Upper lobe of right lung (tissue), 1 donor: ENCODE measurements at places on chromosomes 13 and 19.

DNA sequence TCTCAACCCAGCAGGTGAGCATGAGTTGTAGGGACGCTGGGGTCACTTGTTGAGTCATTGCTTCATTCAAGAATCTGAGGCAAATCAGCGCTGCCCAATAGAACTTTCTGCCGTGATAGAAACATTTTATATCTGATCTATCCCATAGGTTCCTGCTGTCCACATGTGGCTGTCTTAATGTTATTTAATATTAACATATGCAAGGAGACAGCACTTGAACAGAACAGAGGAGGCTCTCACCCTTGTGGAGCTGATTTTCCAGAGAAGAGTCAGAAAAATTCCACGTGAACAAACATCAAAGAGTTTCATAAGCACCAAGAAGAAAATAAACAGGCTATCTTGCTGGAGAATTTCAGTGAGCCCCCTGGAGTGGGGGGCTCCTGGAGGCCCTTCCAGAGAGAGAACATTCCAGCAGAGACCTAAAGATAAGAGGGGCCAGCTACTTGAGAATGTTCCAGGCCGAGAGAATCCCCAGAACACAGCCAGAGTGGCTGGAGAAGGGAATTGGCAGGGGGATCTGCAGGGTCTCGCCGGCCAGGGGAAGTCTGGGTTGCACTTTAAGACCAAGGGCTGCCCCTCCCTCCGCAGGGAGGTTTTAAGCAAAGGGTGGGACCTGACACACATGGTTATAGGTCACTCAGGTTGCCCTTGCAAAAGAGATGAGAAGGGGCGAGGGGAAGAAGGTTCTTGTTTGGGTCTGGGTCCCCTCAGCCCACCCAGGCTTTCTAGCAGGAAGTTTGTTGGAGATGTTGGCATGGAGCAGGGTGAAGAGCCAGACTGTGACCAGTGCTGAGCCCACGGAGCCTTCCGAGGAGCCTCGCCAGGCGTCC is 135.7 kb downstream of the CRYL1 start:
- H3K27me3 ChIP-seq = no peaks in the 10 kb centered on the region
- H3K27ac ChIP-seq = no peak overlapping the region
- DNase-seq = no peak

GRCh38 chr19:41447732-41448332 is 4.9 kb downstream of the ERICH4 start:
- no peak for DNase-seq
- peak overlapping the region; percentile 60 for H3K27ac ChIP-seq
- H3K4me3 ChIP-seq = peak overlapping the region; percentile 32
- no peaks in the 10 kb centered on the region for H3K27me3 ChIP-seq
- no peaks in the 10 kb centered on the region for H3K4me1 ChIP-seq

- no peak for DNase-seq
- no peaks in the 10 kb centered on the region for H3K27me3 ChIP-seq
- H3K36me3 ChIP-seq = no peaks in the 10 kb centered on the region
- no peaks in the 10 kb centered on the region for H3K4me1 ChIP-seq
- no peak overlapping the region for H3K4me3 ChIP-seq
Observed at GRCh38 chr13:39490136-39490535, 112.9 kb downstream of the LHFPL6 start.

DNA sequence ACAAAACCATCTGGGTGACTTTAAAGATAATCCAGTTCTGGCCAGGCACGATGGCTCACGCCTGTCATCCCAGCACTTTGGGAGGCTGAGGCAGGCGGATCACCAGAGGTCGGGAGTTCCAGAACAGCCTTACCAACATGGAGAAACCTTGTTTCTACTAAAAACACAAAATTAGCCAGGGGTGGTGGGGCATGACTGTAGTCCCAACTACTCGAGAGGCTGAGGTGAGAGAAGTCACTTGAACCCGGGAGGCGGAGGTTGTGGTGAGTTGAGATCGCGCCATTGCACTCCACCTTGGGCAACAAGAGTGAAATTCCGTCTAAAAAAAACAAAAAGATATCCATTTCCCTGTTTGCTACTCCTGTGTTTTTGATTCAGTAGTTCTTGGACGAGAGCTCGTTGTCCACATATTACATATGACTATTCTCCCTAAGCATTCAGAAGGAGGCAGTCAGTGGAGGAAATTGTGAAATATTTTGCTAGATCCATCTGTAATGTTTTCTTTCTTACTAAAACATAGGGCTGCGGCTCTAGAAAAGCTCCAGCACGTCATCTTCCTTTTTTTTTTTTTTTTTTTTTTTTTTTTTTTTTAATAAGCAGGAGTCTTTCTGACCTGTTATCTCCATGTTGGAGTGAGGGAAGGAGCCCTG is 33.6 kb downstream of the ZNF701 start:
- no peak overlapping the region for H3K4me3 ChIP-seq
- no peaks in the 10 kb centered on the region for H3K27me3 ChIP-seq

DNA sequence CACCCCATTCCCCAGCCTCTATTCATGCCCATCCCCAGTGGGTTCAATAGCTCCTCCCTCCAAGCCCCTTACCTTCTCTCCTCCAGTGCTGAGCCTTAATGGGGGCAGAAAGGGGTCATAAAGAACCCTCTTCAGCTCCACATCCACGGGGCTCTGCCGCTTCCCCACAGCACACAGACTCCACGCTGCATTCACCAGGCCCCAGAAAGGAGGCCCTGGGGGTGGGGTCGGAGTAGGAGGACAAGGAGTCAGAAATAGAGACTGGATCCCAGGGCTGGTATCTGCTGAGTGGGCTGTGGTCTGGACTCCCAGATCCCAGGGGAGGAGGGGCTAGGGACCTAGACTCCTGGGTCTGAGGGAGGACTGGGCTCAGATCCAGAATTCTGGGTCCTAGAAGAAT is 1.6 kb downstream of the CA11 start:
- no peak for DNase-seq
- H3K4me3 ChIP-seq = no peak overlapping the region
- H3K27ac ChIP-seq = no peak overlapping the region
- no peaks in the 10 kb centered on the region for H3K27me3 ChIP-seq

GRCh38 chr13:40818926-40819325 is 29.5 kb downstream of the SLC25A15 start:
- H3K27ac ChIP-seq = no peak overlapping the region
- no peak overlapping the region for H3K4me3 ChIP-seq
- no peaks in the 10 kb centered on the region for H3K4me1 ChIP-seq
- H3K36me3 ChIP-seq = no peaks in the 10 kb centered on the region
- no peak for DNase-seq
- H3K27me3 ChIP-seq = no peaks in the 10 kb centered on the region

DNA sequence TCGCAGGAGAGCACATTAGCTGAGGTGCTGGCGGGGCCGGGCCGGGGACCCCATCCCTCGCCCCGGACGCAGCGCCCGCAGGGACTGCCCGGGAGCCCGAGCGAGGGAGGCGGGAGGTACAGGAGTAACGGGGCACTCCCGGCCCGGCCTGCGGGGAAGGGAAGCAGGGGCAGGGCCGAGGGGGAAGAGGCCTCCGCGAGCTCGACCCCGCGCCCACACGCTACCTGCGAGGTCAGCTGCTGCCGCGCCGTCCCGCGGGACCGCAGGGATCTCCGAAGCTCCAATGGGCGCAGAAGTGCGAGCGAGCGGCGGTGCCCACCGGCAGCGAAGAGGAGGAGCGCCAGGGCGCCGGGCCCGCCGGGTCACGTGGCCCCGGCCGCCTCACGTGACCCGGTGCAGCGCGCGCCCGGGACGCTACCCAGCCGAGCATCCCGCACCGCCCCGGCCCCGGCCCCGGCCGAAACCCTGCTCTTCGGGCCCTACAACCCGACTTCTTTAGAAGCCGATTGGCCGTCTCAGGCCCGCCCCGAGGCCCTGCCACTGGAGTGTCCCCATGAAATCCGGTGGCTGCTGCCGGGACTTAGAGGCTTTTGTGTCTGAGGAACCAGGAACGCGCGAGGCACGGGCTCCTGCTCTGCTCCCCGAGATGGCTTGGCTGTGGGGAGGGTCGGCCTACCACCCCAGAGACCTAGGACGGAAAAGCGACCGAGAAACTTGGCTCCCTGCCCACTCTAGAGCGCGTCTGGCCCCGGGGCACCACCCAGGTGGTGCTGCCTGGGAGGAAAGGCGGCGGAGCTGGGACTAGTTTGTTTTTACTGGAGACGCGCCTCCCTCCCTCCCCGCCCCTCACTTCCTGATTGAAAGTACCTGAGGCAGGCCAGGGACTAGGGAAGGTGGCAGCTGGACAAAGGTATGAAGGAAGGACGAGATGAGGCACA is at the start of gene RCBTB1:
Gene RCBTB1 (minus strand): TSS at position 339 of the 938 bp plus-strand sequence. CDS start 18,279 bp downstream, outside the sequence.
- H3K4me1 ChIP-seq = peaks cover 12% of the 10 kb centered on the region
- H3K4me3 ChIP-seq = peak within 1 kb of the TSS; percentile 97
- peak within 1 kb of the TSS; percentile 86 for H3K27ac ChIP-seq

DNA sequence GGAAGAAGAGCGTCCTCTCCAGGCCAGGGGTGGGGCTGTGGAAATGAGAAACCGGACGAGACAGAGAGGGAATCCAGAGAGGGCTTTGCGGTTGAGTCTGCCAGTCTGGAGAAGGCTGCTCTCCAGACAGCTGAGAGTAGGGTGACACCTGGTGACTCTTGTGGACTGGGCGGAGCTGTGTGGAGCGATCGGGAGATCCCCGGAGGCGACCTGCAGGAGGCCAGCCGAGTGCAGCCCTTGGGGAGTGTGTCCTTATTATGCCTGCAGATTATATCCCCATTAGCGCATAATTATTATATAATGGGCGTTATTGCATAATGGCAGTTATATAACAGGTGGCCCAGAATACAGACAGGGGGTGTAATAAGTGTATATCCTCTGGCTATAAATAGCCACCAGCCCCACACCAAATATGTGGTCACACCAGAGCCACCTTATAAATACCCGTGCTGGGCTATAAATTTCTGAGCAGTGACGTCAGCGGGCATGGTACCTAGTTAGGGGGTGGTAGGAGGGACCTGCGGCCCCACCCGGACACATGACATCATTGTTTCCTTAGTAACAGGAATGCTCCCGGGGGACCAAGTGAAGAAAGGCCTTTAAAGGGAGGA is 41.2 kb downstream of the NFIX start:
- H3K4me3 ChIP-seq = no peak overlapping the region
- no peaks in the 10 kb centered on the region for H3K36me3 ChIP-seq
- H3K4me1 ChIP-seq = peaks cover 97% of the 10 kb centered on the region
- no peaks in the 10 kb centered on the region for H3K27me3 ChIP-seq
- peak overlapping the region; percentile 78 for H3K27ac ChIP-seq

GRCh38 chr13:104487006-104487405 is 1420.8 kb upstream of the SLC10A2 start:
- no peaks in the 10 kb centered on the region for H3K27me3 ChIP-seq
- H3K36me3 ChIP-seq = no peaks in the 10 kb centered on the region
- DNase-seq = no peak
- H3K4me3 ChIP-seq = no peak overlapping the region

DNA sequence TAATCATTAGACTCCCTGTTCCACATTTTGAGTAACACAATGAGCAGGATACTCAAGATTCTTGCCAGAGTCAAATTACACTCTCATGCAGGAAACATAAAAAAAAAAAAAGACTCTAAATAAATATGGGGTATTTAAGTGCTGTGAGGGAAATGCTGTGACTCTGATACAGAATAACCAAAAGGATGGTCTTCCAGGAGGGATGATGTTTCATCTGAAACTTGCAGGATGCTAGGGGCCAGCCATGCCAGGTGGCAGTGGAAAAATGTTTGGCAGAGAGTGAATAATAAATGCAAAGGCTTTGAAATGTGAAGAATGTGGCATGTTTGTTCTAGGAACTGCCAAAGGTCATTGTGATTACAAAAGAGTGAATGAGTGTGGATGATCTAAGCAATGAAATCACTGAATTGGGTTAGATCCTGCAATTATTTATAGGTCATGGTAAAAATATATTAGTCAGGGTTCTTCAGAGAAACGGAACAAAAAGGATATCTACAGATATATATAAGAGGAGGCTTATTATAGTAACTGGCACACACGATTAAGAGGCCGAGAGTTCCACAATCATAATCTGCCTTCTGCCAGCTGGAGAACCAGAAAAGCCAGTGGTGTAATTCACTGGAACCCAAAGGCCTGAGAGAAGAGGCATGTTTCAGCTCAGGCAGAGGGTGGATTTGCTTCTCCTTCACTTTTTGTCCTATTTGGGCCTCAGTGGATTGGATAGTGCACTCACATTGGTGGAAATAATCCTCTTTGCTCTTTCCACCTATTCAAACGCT is 1832.8 kb upstream of the MIR17HG start:
- peak overlapping the region; percentile 26 for H3K27ac ChIP-seq
- H3K36me3 ChIP-seq = no peaks in the 10 kb centered on the region
- H3K4me1 ChIP-seq = peaks cover 10% of the 10 kb centered on the region
- H3K27me3 ChIP-seq = no peaks in the 10 kb centered on the region
- no peak for DNase-seq
- no peak overlapping the region for H3K4me3 ChIP-seq

DNA sequence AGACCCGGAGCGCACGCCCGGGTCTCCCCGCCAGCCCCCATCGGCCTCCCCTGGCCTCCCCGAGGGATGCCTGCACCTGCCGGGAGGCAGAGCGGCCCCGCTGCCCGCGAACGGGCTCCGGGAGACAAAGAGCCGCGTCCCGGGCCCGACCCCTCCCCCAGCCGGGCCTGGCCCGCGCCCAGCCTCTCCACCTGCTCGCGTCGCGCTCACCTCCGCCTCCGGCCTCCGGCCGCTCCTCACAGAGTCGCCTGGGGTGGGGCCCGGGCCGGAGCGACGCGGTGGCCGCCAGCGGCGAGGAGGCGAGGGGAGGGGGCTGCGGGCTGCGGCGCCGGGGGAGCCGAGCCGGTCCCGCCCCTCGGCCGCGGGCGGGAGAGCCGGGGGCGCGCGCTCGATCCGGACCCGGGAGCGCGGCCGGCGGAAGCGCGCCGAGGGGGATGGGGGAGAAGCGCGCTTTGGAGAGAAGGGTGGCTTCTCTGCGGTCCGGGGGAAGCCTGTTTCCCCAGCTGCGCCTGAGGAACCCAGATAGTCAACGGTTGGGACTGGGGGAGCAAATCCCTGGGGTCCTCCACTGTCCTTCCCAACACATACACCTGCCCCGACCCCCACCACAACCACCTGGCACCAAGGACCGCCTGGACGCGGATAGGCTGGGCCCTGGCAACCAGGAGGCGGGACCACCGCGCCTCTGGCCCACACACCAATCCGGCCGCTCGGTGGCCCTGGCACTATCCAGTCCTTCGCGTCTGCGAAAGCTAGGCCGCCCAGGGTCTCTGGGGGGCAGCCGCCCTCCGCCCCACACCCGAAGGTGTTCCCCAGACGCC is at the start of gene PRR36:
Gene PRR36 (minus strand): TSS at position 315 of the 821 bp plus-strand sequence. CDS start 701 bp downstream, outside the sequence.
- H3K36me3 ChIP-seq = no peaks in the 10 kb centered on the region
- H3K4me1 ChIP-seq = peaks cover 10% of the 10 kb centered on the region
- H3K27me3 ChIP-seq = peaks cover 30% of the 10 kb centered on the region
- H3K27ac ChIP-seq = no peak within 1 kb of the TSS

GRCh38 chr13:93101226-93101734 is 125.3 kb upstream of the GPC6 start:
- no peak for DNase-seq
- H3K27ac ChIP-seq = no peak overlapping the region
- H3K27me3 ChIP-seq = no peaks in the 10 kb centered on the region
- no peak overlapping the region for H3K4me3 ChIP-seq
- no peaks in the 10 kb centered on the region for H3K36me3 ChIP-seq

DNA sequence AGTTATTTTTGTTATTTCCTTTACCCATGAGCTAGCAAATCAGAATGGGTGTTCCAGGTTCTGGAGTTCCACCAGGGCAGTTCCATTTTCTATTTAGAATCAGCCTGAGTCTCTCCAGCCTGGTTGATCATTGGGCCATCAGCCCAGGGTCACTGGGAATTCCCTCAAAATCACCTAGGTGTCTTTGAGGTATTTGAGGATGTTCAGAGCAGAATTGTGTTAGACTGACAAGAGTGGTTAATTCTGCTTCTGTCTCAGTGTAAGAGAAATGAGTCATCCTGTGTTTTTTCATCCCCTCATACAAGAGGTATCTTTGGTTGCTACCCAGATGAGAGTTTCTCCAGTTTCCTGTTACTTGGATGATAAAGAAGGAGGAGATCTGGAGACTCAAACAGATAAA is 11.7 kb downstream of the ZNF66 start:
- H3K27ac ChIP-seq = no peak overlapping the region
- no peaks in the 10 kb centered on the region for H3K4me1 ChIP-seq
- H3K27me3 ChIP-seq = no peaks in the 10 kb centered on the region
- H3K4me3 ChIP-seq = no peak overlapping the region
- no peaks in the 10 kb centered on the region for H3K36me3 ChIP-seq
